ENCODE measurements at places on chromosomes 12 and 14. TPM values are rescaled to one million over a fixed set of nuclear protein-coding genes. Genes with fewer than 3 reads are reported as not detected.

The PRR13 gene
- 481 TPM for polyA plus RNA-seq

The DDN gene
- 1.0 TPM for polyA plus RNA-seq

The SSTR1 gene
- not detected for polyA plus RNA-seq

The FGF6 gene
- polyA plus RNA-seq = not detected

The PLXNC1 gene
- polyA plus RNA-seq = 6.3 TPM

The NPFF gene
- polyA plus RNA-seq = not detected

Measured in GM12878 (cell line).